ENCODE measurements at places on chromosomes 3 and 15.

- H3K4me1 ChIP-seq = no peaks in the 10 kb centered on the region
- H3K4me3 ChIP-seq = no peak overlapping the region
- no peaks in the 10 kb centered on the region for H3K27me3 ChIP-seq
- no peak overlapping the region for H3K27ac ChIP-seq
- DNase-seq = no peak
- H3K36me3 ChIP-seq = no peaks in the 10 kb centered on the region
These were observed 17.5 kb downstream of the CCR8 start for GRCh38 chr3:39346785-39347585.

- no peak for DNase-seq
- no peak overlapping the region for H3K4me3 ChIP-seq
- no peaks in the 10 kb centered on the region for H3K4me1 ChIP-seq
- no peaks in the 10 kb centered on the region for H3K27me3 ChIP-seq
These were observed 151.4 kb downstream of the RAP2B start for GRCh38 chr3:153313302-153313965.

- DNase-seq = no peak
- no peak overlapping the region for H3K4me3 ChIP-seq
- no peaks in the 10 kb centered on the region for H3K36me3 ChIP-seq
- no peak overlapping the region for H3K27ac ChIP-seq
These were observed 24.6 kb upstream of the GATA2 start for GRCh38 chr3:128517648-128518047.

DNA sequence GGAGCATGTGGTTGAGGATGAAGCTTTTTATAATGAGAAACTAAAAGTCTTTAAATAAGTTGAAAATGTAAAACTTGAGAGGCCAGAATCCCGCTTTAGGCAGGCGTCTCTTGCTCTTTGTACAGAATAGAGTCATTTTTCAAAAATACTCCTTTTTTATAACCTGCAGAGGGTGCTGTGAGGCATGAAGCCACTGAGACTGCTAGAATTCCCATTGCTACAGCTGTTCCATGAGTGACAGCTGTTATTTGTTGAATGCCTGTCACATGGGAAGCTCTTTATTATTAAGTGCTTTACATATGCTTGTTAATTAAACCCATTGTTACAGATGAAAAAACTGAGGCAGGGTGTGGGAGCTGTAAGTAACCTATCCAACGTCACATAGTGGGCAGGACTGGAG is 18.5 kb downstream of the MINAR1 start:
- no peak overlapping the region for H3K4me3 ChIP-seq
- no peaks in the 10 kb centered on the region for H3K4me1 ChIP-seq
- no peaks in the 10 kb centered on the region for H3K36me3 ChIP-seq

Data from breast epithelium (tissue), 4 donors.